ENCODE measurements at places on chromosomes 11 and 22.

GRCh38 chr22:27194096-27194748, 536.8 kb downstream of the MIAT start:
- DNase-seq, result no peak

DNA sequence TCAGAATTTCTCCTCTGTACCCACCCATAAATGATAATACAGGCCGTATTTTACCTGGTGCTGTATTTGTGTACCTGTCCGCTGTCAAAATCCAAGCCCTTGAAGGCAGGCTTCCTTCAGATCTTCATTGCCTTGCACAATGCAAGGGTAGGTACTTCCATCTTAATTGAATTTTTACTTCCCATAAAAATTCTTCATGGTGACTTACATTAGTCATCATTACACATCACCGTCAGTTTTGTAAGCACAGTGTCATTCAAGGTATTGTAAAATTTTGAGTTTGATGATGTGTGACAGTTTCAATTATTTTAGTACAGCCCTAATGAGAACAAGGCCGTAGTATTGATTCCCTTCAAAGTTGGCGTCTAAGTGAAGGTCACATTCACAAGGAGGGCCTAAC, 770 bp upstream of the TSG101 start:
- no peak for DNase-seq

- DNase-seq, result no peak
These were observed 12.5 kb downstream of the SRPRA start for GRCh38 chr11:126256216-126256615.

DNA sequence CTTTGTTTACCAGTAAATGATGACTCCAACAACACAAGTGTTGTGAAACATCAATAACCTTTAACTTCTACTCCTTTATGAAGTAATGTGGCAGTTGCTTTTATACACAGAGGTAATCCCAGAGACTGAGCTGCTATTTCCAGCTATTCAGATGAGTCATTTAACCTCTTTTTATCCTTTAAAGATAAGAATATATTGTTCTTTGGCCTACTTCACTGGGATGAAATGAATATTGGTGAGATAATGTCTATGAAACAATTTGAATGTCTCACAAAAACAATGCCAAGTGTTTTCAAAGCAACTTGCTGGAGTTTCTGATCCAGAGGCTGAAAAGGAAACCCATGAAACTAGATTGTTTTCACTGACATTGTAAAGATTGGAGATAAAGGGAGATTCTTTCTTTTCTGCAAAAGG, 564.4 kb upstream of the LUZP2 start:
- DNase-seq, result no peak

DNA sequence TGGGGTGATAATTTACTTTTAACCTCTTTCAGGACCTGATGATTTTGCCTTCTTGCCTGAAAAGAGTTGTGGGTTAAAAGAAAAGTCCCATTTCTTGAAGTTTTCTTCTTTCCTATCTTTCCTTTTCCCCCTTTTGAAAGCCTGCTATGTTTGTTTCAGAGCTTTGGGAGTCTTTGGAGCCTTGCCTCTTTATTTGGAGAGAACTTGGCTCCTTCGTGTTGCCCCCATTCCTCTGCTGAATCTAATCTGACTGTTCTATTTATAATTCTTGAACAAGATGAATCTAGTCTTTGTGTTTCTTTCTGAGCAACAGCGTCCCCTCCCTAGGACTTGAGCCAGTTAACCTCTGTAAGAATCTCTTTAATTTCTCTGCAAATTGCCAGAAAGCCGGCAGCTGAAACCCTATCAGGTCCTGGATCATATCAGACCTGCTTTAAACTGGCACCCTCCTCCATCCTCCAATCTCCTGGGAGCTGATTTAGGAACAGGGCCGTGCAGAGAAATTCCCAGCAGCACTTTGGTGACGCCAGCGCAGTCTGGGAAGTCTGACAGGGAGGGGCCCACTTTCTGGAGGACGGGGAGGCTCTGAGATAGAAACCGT, 289.1 kb upstream of the SORL1-AS1 start:
- no peak for DNase-seq

GRCh38 chr11:50187220-50187619, 154.5 kb downstream of the OR4C45 start:
- DNase-seq, result no peak

DNA sequence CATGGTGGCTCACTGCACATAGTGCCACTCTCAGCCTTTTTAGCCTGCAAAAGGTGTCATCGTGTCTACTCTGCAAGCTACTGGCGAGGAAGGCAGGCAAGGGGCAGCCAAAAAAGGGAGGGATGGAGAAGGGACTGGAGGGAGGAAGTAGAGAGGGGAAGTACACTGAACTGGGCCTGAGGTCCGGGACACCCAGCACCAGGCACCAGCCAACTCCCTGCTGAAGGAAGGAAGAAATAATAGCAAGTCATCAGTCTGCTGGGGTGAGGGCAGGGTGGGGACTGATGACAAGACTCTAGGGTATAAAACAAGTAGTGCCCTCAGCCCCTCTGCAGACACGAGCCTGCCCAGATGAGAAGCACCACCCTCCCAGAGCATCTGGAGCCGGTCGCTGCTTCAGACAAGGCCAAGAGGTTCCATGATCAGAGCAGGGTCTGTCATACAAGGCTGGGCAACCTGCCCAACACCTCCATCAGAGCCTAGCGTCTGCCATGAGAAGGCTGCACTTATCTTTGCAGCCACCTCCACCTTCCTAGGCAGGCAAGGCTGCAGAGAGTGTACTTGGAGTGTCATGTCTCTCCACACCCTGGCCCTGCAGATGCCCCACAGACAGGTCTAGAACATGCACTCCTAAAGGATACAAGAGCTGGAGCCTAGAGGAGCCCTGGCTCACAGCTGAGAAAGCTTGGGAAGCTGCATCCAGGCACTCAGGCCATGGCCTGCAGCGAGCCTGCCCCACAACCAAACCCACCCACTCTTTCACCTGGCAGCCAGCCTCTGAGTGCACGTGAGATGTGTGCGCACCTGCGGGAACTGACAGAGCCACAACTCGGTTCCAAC, 9.0 kb upstream of the COMT start:
- DNase-seq, result no peak

DNA sequence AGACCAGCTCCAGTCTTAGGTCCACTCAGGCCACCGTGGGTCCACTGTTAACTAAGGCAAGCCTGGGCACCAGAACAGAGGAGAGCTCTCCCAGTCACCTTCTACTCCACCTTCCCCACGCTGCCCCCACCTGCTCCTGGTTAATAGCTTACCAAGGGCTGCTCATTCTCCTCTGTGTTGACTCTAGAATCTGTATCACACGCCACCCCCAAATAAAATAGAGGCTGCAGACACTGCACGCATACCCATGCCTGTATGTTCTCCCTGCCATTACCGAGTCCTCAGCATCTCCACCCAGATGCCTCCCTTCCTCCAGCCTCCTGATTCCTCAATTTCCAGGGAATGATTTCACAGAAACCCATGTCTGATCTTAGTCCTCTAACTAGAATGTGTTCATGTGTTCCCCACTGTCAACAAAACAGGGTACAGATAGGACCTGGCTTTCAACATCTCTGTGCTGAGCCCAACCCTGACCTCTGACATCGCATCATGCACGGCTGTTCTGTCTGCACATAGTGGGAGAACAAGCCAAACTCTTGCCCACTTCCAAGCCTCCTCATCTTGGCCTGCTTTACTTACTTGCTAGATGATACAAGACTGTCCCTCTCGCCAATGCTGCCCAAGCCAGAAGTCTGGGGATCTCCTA, 49.8 kb downstream of the SMCO4 start:
- DNase-seq, result no peak

GRCh38 chr11:118264569-118265465, 720 bp upstream of the MPZL2 start:
- DNase-seq, result no peak

DNA sequence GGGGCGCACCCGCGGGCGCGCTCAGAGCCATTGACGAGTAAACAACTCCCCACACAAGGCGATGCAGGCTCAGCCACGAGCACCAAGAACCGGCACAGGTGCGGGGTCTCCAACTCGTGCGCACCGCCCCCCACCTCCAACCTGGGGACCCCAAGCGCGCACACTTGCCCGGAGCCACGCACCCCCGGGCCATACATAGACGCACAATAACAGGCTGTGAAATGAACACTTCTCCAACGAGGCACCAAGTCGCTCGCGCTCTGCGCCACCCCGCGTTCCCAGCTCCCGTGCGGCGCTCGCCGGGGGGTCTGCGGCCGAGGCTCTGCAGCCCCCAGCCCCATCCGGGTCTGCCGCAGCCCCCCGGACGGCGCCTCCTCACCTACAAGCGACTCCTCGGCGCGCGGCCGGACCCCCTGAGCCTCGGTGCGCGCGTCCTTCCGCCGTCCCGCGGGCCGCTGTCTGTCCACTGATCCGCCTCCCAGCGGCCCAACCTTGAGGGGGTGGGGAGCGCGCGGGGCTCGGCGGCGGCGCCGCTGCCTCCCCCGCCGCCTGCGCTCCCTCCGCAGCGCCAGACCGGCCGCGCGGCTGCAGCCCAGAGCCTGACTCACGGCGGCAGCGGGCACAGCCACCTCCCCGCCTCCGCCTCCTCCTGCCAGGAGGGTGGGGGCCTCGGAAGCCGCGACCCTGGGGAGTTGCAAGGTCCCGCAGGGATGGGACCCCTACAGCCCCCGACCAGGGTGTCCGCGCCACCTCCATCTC, 1.6 kb downstream of the IFITM10 start:
- DNase-seq, result no peak

GRCh38 chr22:50544078-50544745, 1.5 kb upstream of the KLHDC7B start:
- no peak for DNase-seq

DNA sequence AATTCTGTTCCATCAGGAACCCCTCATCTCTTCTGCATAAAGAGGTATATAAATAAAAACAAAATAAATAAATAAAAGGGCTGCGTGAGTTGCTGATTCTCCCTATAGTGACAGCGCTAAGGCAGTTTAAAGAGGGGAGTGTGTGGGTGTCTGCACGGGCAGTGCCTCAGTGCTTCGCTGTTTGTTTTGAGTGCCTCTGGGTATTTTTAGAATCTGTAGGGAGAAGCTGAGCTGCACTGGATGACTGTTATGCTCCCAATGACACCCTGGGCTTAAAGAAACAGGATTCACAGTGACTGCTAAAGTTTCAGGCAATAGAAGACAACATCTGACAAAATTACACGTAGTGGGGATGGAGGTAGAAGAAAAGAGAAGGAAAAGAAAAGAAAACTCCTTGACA, 38.8 kb downstream of the SLC1A2 start:
- no peak for DNase-seq

GRCh38 chr11:61123775-61124571, 21.7 kb downstream of the CD5 start:
- no peak for DNase-seq

GRCh38 chr11:18309691-18310090, 12.2 kb downstream of the HPS5 start:
- no peak for DNase-seq

GRCh38 chr11:107741044-107741823, 29.4 kb upstream of the SLN start:
- no peak for DNase-seq

DNA sequence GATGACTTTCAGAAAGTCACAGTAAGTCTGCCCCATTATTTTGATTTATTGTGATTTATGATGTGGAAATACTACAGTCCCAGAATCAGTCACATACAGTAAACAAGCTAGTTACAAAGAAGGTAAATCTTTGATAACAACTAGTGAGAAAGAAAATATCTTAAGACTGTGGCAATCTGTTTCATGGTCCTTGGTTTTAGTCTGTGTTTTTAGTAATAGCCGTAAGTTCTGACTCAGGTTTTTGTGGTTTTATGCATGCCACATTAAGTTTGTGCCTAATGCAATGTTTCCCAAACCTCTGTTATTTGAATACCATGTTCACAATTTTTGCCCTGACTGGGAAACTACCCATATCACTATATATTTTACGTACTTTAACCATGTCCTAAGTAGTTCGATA, 6.7 kb downstream of the CEP295 start:
- no peak for DNase-seq

GRCh38 chr11:12157241-12157661, 46.9 kb downstream of the MICAL2 start:
- peak; percentile 68 for DNase-seq

DNA sequence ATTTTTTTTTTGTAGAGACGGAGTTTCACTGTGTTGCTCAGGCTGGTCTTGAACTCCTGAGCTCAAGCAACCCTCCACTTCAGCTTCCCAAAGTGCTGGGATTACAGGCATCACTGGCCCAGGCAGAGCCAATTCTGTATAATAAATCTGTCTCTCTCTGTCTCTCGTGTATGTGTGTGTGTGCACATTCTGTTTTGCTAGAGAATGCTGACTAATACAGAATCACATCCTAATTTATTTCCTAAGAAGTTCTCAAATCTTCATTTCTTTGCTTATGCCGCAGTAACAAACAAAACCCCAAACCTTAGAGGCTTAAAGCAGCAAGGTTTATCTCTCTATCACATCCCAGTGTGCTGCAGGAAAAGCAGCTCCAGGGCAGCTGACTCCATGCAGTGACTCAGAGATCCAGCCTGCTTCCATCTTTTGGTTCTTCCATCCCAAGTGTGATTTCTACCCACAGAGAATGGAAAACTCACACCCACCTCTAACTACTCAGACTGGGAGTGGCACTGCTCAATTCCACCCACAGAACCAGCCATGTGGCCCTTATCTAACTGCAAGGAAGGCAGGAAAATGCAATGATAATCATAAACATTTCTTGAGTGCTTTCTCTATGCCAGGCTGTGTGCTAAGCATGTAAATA, 35.1 kb upstream of the LRRC10B start:
- DNase-seq, result no peak

DNA sequence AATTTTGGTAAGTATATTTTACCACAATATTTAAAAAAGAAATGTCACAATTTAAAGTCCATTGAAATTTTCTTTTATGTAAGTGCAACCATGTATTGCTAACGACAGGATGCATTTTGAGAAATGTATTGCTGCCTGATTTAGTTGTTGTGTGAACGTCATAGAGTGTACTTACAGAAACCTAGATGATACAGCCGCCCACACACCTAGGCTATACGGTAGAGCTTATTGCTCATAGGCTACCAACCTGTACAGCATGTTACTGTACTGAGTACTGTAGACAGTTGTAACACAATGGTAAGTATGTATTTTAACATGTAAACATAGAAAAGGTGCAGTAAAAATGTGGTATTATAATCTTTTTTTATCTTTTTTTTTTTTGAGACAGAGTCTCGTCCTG, 48.1 kb downstream of the CBL start:
- no peak for DNase-seq

Measured in fibroblast of skin of left quadriceps (primary cell).